ENCODE measurements at places on chromosomes 2 and 18.

- DNase-seq = no peak
These were observed 65.5 kb downstream of the TBR1 start for GRCh38 chr2:161481619-161482018.

DNA sequence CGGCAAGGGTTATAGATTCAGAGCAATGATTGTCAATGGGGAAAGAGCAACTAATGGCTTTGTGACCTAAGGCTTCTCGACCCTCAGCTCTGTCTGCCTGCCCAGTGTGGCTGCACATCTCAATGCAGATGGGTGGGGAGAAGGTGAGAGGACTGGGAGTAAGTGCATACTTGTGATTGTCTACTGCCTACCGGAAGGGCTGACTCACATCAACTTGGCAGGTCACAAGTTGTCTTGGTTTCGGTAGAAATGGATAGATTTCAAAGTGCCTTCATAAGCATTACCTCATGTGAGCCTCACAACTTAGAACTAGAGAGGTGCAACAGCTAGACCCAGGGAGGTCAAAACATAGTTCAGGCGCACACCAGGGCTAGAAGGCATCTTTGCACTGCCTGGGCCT lies 29.4 kb downstream of the STAT1 start:
- no peak for DNase-seq

DNA sequence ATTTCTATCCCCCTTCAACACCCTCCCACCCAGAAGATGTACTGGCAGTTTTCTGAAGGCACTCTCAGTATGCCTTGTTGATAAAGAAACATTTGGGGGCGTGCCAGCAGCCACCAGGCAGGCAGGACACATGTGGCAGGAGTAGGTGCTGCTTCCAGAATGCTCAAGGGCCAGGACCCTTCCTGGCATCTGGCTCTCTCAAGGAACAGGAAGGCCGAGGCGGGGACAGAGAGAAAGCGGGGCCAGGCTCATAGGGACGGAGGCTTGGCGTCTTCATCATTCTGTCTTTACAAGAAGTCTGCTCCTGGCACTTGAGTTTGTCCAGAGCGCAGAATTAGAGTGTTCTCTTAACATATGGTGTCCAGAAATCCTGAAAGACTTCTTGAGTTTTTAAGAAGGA lies 121.6 kb downstream of the FAM210A start:
- no peak for DNase-seq

GRCh38 chr2:100423631-100424030 lies 6.2 kb upstream of the CHST10 start:
- DNase-seq = no peak

DNA sequence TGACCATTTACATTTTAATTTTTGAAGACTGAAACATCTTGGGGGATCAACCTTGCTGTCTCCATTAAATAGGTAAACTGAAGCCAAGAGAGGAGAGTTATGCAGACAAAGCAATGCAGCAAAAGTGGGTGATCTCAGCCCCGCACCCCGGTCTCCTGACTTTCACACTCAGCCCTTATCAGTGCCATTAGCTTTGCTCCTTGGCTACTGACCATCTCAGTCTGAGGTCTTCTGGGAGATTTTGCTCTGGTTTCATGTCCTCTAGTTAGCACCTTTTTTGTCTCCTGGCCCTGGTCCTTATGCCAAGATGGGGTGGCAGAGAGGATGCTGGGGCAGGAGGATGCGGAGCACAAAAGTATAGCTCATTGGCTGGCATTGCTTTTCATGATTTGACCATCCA lies 61.4 kb downstream of the SETBP1 start:
- no peak for DNase-seq

DNA sequence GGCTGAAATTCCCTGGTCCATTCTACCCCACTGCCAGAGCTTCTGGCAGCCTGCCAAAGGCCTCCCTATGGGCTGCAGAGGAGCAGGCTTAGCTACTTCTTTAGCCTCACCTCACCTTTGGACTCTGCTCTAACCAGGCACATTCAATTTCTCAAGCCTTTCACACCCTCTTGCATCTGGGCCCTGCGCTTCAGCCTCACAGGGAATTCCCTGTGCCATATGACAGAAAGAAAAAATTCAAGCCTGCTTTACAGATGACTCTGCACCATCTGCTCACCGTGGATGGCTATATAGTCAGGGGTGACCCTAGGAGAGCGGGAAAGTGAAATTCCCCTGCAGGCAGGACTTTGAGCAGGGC lies 62.5 kb downstream of the REEP1 start:
- no peak for DNase-seq
